Stimulated activated CD4-positive, alpha-beta T cell treated with anti-CD3 and anti-CD28 coated beads, TNF-alpha, amount 100 ng/mL, for 48 hours (primary cell): ENCODE measurements at places on chromosomes 2 and 18.

DNA sequence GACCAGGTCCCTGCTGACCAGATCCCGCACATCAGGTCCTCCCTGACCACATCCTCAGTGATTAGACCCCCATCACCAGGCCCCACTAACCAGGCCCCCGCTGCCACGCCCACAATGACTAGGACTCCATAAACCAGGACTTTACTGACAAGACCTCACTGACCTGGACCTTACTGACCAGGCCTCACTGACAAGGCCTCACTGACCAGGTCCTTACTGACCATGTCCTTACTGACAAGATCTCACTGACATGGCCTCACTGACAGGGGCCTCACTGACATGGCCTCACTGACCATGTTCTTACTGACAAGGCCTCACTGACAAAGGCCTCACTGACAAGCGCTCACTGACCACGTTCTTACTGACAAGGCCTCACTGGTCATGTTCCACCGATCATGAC lies 107.9 kb upstream of the TEKT4 start:
- DNase-seq, result no peak

GRCh38 chr2:218345491-218346236 lies 11.0 kb upstream of the CATIP start:
- no peak for DNase-seq

DNA sequence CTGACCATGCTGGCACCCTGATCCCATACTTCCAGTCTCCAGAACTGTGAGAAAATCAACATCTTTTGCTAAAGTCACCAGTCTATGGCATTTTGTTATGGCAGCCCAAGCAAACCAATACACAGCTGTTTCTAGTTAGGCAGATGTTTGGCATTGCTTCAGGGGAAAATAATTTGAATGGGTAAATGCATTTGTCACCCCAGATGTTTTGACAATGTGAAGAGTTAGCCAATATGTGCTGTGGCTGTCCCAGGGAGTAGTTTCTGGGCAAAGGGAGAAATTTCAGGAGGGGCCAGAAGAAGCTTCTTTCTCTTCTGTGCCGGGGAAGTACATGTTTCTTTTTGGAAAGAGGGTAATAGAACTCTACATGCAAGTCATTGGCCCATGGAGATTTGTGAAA lies 619.0 kb downstream of the SLC4A3 start:
- no peak for DNase-seq

DNA sequence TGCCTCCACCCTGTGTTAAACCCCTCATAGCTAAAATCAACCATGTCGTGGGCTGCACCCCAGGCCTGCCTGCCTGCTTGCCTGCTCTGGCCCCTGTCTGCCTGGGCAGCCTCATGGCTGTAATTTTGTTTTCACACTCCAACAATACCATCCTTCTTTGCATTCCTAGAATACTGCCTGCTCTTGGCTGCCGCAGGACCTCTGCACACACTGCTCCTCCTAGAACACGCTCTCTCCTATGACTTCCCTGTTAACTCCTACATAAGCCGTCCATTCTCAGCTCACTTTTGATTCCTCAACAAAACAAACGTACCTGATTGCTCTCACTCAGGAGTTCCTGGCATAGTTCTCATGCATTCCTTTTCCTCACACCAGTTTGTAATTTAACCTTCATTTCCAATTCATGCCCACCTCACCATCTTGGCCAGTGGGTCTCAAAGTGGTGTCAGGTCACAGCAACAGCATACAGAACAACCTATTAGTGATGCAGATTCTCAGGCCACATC lies 2.5 kb downstream of the UXS1 start:
- DNase-seq, result no peak

- DNase-seq, result no peak
Observed at GRCh38 chr2:52897511-52898044, 870.0 kb upstream of the CHAC2 start.

GRCh38 chr18:35458271-35458670 lies 39.5 kb downstream of the INO80C start:
- no peak for DNase-seq

- DNase-seq, result no peak
Observed at GRCh38 chr2:36741188-36741837, 44.8 kb downstream of the VIT start.

DNA sequence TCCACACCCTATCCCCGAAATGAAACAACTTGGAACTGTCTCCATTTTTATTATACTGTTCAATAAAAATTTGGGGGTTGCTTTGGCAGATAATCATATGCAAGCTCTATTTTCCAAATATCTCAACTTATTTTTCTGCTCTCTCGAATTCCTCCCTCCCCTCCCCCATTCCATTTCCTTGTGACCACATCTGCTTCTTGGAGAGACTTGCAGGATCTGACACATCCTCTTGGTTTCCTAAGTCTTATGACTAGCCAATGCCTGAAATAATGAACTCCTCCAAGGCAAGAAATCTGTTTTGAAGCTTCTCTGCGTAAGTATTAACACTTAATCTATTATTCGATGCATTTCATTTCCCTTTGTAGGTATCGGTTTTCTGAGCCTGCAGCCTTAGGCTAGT lies 16.1 kb downstream of the TGIF1 start:
- DNase-seq, result no peak

GRCh38 chr2:215363039-215363438 lies 51.2 kb downstream of the ATIC start:
- no peak for DNase-seq
